ENCODE measurements at places on chromosomes 4 and X. TPM values are rescaled to one million over a fixed set of nuclear protein-coding genes. Genes with fewer than 3 reads are reported as not detected.

Gene GPC4
- 49.1 TPM for total RNA-seq

Gene TEX13D
- total RNA-seq = not detected

Gene GLUD2
- total RNA-seq = 3.7 TPM

Gene IL3RA
- total RNA-seq = 6.3 TPM

Gene LRRC66
- total RNA-seq = 1.0 TPM

Gene RHOXF1
- total RNA-seq = not detected

Gene FGB
- total RNA-seq = 3.7 TPM

Gene LRCH2
- 3.1 TPM for total RNA-seq

Gene CFAP99
- total RNA-seq = not detected

Gene CLGN
- total RNA-seq = 1.0 TPM

Gene FAM50A
- total RNA-seq = 16.7 TPM

Gene PNMA6A
- 3.7 TPM for total RNA-seq

Gene NLRP2B
- total RNA-seq = not detected

Gene TSPAN6
- total RNA-seq = 36.0 TPM

Gene CENPI
- 8.4 TPM for total RNA-seq

Gene MAGEA10
- not detected for total RNA-seq

Gene CXCL11
- total RNA-seq = 0.52 TPM

Gene PDE5A
- total RNA-seq = 27.7 TPM

Gene POU4F2
- not detected for total RNA-seq

Gene TCP11X2
- not detected for total RNA-seq

Gene FRMD7
- total RNA-seq = 0.52 TPM

Gene AFP
- total RNA-seq = 1.0 TPM

Gene MGARP
- not detected for total RNA-seq

Gene STATH
- total RNA-seq = not detected

Gene ADH1B
- total RNA-seq = 33.4 TPM

Gene AR
- 7.8 TPM for total RNA-seq

Gene CD99L2
- 25.1 TPM for total RNA-seq

Gene CDX4
- not detected for total RNA-seq

Gene CLCN5
- 91.3 TPM for total RNA-seq

Gene DHRSX
- 9.9 TPM for total RNA-seq

Gene FANCB
- 7.8 TPM for total RNA-seq
